ENCODE measurements at places on chromosomes 13 and 19.

DNA sequence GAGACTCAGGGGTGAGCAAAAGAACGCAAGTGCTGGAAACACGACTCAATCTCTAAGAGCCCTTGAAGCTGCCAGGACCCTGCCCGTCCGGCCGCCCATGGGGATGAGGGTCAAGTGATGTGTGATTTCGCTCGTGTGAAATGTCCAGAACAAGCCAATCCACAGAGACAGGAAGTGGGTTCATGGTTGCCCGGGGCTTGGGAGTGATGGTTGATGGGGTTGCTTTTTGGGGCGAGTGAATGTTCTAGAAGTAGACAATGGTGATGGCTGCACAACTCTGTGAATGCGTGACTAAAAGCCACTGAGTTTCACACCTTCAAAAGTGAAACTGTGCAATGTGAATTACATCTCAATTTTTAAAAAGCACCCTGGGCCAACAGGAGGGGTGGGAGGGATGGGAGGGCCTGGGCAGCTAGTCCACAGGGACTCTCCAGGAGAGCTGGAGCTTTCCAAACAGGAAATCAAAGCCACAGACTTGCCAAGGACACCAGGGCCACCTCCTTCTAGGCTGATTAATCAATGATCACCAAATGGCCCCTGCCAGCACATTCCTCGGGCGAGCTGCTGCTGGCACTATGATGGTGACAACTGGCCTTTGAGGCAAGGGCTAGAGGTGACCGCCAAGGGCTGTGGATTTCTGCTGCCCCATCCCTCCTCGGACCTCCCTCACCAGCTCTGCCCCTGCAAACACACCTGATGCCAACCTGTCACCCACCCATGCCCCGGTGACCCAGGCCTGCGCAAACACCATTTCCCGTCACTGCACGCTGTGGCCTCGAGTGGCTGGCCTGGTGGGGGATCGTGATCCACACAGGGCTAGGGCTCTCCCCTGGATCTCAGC, 14.0 kb downstream of the DPP9 start:
- ATAC-seq = peak; percentile 38

GRCh38 chr13:98112456-98112855, 30.4 kb upstream of the FARP1 start:
- ATAC-seq = no peak

DNA sequence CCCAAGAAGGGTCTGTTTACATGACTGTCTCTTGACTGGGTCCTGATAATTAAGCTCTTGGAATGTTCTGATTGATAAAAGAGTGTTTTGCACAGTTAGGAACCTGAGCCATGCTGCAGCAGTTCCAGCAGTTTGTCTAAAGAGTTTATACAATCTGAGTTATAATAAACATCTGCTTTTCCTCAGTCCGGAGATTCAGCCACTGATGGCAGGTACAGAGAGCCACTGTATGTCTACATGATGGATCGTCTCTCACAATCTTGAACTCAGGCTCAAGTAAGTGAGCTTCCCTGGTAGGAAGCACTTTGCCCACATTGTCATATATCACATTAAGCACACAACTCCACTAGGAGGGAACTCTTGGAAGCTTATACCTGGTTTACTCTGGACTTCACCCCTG, 84.3 kb downstream of the UGGT2 start:
- ATAC-seq = no peak

DNA sequence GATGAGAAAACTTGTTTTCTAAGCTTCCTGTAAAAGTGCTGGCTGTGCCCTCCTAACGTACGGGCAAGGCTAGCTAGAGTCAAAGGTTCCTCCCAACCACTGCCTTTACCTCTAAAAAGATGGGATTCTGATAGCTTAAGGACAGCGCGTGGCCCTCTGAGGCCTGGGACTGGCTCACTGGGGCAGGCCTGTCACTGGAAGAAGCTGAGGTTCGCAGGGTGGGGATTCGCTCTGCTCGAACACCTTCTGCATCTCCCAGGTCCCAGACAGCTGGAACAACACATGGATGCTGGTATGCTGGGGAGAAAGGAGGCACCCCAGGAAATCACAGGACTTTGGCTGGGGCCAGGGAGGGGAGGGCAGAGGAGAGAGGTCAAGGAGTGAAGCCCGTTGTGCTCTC, 53.1 kb downstream of the CRYL1 start:
- no peak for ATAC-seq

DNA sequence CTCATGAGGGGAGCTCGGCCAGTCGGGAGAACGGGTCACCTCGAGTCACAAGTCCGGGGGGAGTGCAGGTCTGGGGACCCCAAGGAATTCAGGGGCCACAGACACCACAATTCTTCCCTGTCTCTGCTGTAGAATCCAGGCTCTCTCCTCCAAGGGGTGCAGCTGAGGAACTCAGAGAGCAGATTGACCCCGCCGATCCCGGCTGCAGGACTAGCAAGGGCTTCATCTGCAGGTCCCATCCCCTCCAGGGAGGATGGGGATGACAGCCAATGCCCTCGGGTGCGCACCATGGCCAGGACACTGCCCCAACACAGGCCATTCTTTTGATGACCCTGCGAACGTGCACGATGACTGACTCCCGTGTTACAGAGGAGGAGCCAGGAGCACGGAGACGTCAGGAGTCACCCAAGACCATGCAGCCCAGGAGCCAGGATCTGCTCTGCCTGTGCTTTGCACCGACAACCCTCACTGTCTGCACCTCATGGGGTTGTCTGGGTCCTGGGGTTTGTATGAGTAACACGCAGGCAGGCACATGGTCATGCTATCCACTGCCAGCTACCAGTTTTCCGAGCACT, 48.5 kb upstream of the TUBGCP3 start:
- ATAC-seq = no peak

- ATAC-seq = no peak
These were observed 397 bp downstream of the DACT3 start for GRCh38 chr19:46660551-46661019.

DNA sequence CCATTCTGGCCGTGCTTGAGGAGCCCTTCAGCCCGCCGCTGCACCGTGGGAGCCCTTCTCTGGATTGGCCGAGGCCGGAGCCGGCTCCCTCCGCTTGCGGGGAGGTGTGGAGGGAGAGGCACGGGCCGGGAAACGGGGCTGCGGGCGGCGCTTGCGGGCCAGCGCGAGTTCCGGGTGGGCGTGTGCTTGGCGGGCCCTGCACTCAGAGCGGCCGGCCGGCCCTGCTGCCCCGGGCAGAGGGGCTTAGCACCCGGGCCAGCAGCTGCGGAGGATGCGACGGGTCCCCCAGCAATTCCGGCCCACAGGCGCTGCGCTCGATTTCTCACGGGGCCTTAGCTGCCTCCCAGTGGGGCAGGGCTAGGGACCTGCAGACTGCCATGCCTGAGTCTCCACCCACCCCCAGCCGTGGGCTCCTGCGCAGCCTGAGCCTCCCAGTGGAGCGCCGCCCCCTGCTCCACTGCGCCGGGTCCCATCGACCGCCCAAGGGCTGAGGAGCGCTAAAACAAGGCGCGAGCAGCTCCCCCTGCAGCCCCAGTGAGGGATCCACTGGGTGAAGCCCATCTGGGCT, 76.5 kb downstream of the PCDH20 start:
- no peak for ATAC-seq

DNA sequence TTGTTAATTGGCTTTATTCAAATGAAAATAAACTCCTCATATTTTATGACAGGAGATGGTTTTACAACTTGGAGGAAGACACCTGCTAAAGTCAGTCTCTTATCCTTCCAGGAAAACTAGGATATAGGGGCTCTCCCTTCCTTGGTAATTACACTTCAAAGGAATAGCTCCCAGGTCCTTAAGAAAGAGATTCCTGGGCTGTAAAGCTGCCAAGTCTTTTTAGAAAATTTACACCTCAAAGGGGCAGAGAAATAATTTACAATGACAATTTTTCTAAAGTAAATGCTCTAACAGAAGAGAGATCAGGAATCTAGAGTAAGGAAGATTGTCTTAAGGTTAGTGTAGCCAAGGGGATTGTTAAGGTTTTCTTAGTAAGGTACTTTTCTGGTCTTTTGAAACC, 1359.0 kb downstream of the OLFM4 start:
- no peak for ATAC-seq

DNA sequence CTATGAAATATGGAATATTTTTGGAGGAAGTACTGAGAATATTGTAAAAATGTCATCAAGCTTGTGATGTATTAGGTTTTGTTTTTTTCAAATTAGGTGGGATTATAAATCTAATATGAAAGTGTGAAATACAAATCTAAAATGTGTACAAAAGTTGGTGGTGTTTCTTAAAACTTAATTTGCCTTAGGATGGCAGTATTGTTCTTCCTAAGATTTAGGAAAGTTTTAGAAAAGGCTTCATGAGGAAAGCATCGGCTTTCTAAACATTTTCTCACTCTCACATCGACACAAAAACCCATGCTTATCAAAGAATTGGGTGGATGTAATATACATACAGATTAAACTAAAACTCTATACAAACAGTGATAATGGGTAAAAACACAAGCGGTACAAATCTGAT, 972.0 kb upstream of the PCDH20 start:
- ATAC-seq = no peak

DNA sequence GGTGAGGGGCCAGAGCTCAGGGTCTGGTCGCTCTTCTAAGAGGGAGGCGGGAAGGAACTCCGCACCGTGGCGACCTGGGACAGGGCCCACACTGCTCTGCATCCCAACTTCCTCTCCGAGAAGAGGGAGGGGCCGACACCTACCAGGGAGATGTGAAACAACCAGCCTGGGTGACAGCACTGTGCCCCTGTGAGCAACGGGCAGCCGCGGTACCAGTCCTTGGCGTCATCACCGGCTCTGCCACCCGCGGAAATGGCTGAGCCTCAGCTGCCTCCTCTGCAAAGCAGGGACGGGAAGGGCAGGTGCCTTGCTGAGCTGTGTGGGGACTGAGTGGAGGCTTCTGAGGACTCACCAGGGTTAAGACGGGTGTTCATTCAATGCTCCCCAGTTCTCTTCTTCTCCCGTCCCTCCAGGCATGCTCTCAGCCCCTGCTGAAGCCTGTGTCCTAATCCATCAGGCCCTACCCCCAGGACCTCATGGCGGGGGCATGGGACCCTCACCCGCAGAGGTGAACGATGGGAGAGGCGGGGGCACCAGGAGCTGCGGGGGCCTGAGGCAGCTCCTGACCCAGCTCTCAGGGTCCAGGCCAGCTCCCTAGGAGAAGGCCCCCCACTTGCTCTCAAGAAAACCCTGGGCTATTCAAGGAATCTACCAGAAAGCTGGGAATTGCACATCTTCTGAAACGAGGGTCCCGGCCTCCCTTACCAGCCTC, 9.3 kb downstream of the ZNF787 start:
- peak; percentile 85 for ATAC-seq

DNA sequence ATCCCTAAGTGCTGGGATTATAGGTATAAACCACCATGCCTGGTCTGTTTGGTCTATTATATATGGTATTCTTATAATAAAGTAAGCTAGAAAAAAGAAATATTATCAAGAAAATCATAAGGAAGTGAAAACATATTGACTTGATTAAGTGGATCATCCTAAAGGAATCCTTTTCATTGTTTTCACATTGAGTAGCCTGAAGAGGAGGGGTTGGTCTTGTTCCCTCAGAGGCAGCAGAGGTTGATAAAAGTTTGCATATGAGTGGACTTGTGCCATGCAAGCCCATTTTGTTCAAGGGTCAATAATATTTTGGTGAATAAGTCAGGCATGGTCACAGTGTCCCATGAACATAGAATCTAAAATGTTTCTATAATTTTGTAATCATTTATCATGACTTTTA, 52.7 kb downstream of the ZNF627 start:
- ATAC-seq = no peak

DNA sequence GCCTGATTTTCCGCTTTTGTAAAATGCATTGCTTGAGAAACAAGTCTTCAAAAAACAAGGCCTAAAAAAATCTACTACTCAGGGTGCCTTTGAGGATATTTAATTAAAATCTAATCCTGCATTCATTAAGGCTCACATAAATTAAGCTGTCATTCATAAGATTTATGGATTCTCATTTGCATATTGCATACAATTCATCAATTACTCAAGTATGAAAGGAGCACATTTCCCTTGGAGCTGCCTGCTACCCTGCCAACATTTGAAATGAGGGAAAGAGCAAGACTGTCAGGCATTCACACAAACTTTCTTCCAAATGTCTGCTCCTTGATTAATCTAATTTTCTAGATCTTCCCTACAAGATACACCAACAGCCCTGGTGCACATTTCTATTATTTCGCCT, 140.0 kb downstream of the DACH1 start:
- no peak for ATAC-seq

DNA sequence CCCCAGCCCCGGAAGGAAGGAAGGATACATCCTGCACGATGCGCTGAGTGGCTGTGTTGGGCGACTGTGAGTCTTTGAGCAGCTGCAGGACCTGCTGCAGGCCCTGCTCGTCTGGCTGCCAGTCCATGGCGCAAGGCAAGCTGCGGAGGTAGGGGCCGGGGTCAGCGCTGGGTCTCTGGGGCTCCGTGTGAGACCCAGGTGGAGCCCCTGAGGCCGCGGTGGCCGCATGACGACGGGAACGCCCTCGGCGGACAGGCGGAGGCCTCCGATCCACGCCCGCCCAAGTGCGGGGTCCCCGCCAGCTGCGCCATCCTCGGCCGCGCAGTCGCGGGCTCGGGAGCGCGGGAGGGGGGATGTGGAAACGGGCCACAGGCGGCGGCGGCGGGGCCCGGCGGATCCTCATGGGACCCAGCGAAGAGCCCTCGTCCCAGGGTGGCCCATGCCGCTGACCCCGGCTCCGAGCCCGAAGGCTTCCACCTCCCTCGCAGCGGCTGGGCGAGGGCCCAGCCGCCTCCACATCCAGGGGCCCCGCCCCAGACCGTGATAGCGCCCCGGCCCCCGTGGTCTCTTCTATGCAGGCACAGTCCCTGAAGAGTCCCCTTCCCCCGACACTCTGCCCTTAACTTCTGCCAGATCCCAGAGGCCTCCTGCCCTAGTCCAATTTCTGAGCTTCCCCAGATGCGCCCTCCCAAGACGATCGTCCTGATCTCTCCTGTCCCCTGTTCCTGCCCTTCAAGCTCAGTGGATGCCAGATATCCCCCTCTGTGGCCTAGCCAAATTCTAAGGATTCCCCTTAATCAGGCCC, 2.7 kb downstream of the TNPO2 start:
- no peak for ATAC-seq

GRCh38 chr19:6042776-6043726, 65.1 kb upstream of the RANBP3 start:
- ATAC-seq = no peak

DNA sequence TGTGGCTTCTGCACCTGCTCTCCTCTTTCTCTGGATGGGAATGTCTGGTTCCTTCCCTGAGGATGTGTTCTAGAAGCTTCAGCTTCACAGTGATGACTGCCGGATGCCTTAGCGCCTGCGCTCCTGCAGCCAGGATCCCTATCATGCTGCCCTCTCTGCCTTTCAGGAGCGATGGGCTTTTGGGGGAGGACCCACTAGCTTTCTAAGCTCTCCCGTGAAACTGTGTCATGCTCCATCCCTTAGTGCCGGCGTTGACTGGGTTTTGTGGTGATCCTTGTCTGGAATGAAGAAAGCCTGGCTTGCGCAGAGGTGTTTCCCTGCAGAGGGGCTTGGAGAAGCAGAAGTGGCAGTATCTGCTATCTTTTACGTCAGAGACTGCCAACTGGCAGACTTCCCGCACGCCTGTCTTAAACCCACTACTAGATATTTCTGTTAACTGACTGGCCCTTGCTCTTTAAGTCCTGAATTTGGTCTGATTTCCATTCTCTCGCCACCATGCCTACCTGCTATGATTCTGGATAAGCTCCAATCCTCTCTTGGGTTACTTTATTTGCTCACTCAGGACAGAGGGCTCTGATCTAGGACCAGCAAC, 3.8 kb upstream of the KMT2B start:
- no peak for ATAC-seq

- ATAC-seq = no peak
These were observed 41.2 kb downstream of the POLR1D start for GRCh38 chr13:27662738-27663470.

GRCh38 chr19:8517551-8518442, 3.8 kb upstream of the ZNF414 start:
- no peak for ATAC-seq

Data from activated CD4-positive, CD25-positive, alpha-beta regulatory T cell treated with anti-CD3 and anti-CD28 coated beads, Interleukin-2, amount 50 U/mL, for 24 hours (primary cell).